Stimulated activated CD4-positive, alpha-beta T cell treated with anti-CD3 and anti-CD28 coated beads, Interleukin-12 subunit alpha, Interleukin-12 subunit beta, amount 100 ng/mL, for 24 hours (primary cell): ENCODE measurements at places on chromosomes 2 and 18.

DNA sequence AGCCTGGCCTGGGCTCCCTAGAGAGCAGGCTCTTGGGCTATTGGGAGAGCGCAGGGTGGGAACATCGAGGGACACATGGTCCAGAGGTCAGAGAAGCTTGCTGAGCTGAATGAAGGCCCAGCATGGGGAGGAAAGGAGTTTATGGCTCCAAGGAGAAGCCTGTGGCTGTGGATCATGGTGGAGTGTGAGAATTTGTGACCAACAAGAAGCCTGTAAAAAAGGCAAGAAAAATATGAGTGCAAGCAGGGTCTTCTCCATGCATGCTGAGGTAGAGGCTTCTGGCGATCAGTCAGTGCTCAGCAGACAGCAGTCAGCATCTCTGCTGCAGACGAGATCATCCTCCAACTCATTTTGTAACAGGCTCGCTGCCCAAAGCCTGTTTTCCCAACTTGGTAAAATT is 1.3 kb upstream of the SCYGR3 start:
- no peak for DNase-seq

DNA sequence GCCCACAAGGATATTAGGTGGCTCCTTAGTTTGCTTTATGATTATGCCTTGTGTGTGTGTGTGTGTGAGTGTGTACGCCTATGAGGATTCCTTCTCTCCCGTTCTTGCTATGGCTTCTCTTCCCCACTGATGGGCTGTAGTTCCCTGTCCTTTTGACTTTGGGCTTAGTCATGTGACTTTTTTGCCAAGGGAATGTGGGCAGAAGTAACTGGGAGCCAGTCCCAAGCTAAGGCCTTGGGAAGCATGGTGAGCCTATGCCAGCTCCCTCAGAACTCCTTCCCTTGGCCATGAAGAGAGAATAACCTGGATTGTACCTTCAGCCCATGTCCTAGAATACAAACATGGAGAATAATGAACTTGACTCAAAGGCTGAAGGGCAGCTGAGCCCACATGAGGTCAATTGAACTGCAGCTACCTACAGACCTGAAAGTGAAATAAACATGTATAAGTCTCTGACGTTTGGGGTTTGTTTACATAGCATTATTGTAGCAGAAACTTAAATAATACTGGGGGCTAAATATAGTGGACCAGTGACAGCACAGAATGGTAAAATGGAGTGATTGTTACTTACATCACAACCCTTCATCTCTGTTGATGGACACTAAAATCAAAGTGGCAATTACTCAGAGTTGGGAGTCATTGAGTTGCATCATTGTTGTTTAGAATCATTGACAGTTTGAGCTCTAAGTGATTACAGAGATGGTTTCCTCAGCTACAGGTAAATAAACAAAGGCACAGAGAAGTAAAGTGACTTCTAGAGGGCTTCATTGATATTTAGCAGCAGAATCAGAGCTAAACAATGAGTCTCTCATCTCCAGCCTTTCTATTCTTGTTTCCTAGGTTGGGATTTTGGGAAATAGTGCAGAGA is 15.3 kb upstream of the IL36G start:
- DNase-seq, result no peak

- no peak for DNase-seq
Observed at GRCh38 chr2:30363406-30363805, 83.6 kb upstream of the LCLAT1 start.

- DNase-seq, result no peak
Observed at GRCh38 chr18:79413426-79413825, 17.7 kb downstream of the NFATC1 start.

DNA sequence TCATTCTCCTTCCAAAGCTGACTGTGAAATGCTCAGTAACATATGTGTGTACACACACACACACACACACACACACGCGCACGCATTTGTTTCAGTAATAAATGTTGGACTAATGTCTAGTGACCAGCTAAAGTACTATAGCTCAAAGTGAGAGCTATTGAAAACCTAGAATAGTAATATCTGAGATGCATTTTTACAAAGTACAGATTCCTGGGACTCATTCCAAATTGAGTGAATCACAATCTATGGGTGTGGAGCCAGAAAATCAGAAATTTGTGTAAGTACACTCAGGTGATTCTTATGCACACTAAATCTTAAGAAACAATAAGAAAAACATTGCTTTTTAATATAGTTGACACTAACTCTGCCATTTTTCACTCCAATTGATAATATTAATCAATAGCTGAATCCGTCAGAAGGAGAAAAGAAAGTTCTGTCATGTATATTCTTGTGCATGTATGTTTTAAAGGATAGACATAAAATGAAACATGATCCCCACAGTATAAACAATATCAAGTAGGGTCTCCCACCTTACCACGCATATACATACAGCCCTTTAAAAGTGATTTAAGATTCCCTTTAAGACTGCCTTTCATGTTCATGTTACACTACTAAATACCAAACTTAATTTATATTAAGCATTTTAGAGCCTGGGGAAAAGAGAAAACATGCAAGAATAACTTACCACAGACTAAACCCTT is 123.5 kb downstream of the ATAD2B start:
- DNase-seq, result no peak

DNA sequence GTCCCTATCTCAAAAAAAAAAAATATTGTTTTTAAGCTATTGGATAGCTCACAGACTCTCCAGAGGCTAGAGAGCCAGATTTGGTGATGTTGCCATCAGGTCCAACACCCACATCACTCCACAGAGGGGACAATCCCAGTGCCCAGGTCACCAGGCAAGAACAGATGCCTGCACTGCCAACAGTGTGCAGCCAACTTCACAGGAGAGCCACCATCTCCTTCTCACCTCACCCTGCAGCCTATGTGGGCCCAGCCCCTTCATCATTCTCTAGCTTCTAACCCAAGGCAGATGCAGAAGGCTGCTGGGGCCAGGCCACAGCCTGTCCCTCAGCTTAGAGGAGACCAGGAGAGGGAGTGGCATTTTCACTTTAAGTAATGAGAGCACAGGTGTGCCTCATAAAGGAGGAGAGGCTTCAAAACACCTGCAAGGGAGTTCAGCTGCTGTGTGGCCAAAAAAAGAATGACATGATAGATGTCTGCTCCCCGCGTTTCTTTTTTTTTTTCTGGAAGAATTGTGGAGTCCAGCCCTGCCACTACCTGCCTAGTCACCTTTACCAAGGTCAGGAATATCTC is 98.0 kb upstream of the ZSWIM2 start:
- no peak for DNase-seq

DNA sequence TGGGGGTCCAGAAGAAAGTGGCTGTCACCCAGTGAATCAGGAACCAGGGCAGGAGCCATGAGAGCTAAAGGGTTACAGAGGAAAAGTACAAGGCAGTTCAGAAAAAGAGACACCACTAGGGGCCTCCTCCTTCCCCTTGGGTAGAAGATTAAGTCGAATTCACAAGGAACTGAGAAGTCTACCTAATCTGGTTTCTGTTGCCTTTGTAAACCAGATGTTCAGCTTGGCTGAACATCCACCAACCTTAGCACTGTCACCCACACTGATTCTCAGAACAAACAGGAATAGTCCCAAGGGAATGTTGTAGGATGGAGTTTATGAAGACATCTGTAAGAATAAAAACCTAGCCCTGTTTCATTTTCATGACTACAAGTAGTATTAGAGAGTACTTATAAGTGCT is 90.4 kb upstream of the NOSTRIN start:
- no peak for DNase-seq

- DNase-seq, result no peak
Observed at GRCh38 chr2:118032169-118033013, 18.5 kb upstream of the CCDC93 start.

GRCh38 chr2:16718576-16719484 is 53.2 kb upstream of the CYRIA start:
- no peak for DNase-seq

- DNase-seq, result peak; percentile 43
Observed at GRCh38 chr2:190843890-190844699, 36.5 kb upstream of the GLS start.

GRCh38 chr2:105845976-105846375 is 101.3 kb downstream of the NCK2 start:
- no peak for DNase-seq

- no peak for DNase-seq
Observed at GRCh38 chr18:69954719-69955480, 7.2 kb upstream of the CD226 start.

- peak; percentile 39 for DNase-seq
Observed at GRCh38 chr2:237556773-237557632, 9.4 kb upstream of the PRLH start.

DNA sequence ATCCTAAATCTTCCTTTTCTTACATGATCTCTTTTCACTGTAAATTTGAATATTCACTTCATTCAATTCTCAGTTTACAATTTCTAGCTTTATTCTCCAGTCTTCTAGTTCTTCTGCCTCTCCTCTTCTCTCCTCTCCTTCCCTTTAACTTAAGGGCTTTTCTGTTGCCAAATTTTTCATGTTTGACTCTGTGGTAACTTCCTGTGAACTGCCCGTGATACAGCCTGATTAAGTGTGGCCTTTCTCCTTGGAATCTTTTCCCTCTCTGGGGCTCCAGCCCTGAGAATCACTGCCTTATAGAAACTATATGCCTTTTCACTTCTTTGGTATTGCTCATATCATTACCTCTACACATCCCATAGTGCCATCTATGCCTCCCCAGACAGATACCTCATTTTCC is 1923.8 kb upstream of the CELF4 start:
- DNase-seq, result no peak

- no peak for DNase-seq
Observed at GRCh38 chr18:55324166-55324565, 263.8 kb downstream of the TCF4 start.

DNA sequence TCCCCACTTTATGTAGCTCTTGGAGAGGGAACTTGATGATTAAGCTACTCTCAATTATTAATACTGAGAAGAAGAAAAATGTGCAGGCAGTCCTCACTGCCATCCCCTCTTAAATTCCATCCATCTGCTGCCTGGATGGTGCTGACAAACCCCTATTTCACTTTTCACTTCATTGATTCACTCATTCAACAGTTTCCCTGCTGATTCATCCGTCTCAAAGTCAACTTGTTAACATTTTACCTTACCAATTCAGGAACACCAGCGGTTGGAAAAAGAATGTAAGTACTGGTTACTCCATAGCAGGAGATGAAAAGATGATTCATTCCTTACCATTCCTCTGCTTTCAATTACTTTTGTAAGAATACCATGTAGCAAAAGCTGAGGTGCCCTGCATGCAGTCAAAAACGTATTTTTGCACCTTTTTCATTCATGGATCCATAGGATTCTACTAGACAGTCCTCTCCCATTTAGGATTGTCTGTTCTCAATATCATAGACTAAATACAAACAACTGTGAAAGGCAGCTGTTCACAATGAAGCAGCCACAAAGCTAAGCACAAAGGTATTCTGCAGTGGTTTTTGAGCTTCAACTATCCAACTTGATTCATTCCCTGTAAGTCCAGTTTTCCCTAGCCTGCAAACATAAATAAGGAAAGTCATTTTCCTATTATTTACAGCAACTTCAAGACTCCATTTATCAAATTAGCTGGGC is 262.0 kb downstream of the MREG start:
- no peak for DNase-seq

DNA sequence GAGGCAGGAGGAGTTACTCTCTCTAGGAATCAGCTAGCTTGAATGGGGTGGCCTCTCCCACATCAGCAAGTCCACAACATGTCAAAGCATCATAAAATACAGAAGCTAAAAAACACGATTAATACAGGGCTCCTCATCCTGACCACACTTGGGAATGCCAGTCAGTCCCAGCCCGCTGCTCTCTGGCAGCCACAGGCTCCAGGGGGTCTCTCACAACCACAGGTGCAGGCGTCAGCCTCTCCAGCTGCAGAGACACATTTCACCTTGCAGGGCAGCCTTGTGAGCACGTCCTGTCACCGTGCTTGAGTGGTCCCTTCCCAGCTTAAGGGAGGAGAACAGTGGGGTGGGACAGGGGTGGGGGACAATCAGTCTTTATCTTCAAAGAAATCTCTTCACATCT is 137.4 kb upstream of the SH3BP4 start:
- no peak for DNase-seq

- DNase-seq, result no peak
Observed at GRCh38 chr18:28281400-28281799, 104.5 kb upstream of the CDH2 start.

DNA sequence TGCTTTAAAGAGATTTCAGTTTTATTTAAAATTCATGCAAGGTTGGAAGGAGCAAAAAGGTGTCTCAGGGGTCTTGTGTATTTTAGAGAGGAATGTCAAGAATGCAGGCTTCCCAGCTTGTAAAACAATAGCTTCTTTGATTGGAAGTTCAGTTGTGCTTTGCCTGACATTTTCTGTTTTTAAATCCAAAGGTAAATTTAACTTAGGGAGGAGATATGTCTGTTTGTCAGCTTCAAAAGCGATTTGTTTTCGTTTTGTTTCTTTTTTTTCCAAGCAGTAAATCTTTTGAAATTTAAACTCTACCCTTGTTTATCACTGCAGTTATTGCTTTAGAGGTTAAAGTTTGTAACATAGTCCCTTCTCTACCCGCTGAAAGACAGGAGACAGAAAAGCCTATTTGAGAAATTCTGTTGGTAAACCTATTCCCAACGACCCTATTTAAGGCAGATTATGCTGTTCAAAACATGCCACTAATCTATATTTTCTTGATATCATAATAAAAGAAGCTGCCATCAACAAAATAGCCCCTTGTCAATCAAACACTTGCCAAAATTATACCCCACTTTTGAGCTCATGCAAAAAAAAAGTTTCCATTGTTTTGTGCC is 639.6 kb downstream of the IRS1 start:
- no peak for DNase-seq

DNA sequence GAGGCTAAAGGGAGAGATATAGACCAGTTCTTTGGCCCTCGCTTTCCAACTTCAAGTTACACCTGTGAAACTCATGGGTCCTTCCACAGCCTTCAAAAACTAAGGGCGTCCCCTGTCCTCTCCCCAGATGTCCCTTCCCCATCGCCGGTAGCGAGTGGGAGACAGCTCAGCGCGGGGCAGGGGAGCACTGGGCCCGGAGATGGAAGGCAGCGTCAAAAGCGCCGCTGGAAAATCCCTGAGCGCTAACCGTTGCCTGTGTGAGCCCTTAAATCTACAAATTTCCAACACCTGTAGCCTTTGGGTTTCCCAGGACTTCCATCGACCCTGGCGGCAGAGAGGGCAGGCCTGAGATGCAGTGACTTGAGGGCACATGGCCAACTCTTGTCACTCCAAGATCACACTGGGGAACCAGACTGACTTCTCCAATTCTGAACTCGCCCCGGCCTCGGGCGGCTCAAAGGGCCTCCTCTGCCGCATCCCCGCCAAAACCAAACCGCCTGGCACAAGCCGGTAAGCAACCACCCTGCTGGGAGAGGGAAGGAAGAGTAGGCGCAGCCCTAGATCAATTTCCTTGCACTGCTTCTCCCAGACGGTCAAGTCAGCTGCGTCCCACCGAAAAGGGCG is 879 bp upstream of the EPAS1 start:
- no peak for DNase-seq

- DNase-seq, result no peak
Observed at GRCh38 chr2:18009891-18010290, 131.4 kb downstream of the KCNS3 start.

DNA sequence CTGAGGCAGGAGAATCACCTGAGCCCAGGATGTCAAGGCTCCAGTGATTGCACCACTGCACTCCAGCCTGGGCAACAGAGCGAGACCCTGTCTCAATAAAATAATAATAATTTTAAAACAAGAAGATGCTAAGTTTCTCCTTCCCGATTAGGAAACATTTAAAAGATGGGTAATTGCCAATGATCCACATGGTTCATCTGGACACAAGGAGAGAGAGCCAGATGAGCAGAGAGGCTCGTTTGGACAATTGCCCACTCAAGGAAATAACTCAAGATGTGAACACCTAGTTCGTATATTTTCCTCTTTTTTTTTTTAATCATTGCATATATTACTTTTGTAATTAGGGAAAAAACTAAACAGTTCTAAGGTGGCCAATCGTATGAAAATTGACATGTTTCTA is 3.6 kb upstream of the ACTG2 start:
- DNase-seq, result no peak
